Hepatocyte (in vitro differentiated cells): ENCODE measurements at places on chromosomes 4 and X. TPM values are rescaled to one million over a fixed set of nuclear protein-coding genes. Genes with fewer than 3 reads are reported as not detected.

Gene GLUD2
- polyA plus RNA-seq: 3.0 and 4.4 TPM in 2 replicates

Gene AASDH
- polyA plus RNA-seq: 8.4 and 9.3 TPM in 2 replicates

- no peak for DNase-seq
These were observed 82.1 kb upstream of the BANK1 start for GRCh38 chr4:101708293-101709039.

DNA sequence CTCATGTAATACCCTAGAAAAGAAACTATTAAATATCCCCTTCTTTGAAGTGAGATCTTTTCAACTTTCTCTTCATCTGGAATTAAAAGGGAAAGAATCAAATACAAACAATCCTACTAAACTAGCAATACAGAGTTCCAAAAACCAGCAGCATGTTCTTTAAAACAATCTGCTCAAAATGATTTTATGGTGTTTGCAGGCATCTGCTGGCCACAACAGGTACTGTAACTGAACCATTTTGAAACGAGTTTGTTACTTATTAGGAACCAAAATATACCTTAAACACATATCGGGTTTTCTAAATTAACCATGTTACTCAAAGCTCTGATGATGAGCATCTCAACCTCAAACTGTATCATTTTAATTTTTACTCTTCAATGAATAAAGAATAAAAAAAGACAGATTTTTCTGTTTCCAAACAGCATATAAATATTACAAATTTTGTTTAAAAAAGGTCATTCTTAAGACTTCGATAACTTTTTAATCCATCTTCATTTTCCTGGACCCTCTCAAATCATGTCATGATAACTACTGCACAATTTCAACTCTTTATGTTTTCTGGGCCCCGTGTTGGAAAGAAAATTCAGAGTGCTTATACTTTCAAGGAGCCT is 56.5 kb downstream of the ARAP2 start:
- DNase-seq: peak; percentile 26

GRCh38 chrX:104098151-104098808 is 14.0 kb upstream of the ZCCHC18 start:
- DNase-seq: peak; percentile 72

DNA sequence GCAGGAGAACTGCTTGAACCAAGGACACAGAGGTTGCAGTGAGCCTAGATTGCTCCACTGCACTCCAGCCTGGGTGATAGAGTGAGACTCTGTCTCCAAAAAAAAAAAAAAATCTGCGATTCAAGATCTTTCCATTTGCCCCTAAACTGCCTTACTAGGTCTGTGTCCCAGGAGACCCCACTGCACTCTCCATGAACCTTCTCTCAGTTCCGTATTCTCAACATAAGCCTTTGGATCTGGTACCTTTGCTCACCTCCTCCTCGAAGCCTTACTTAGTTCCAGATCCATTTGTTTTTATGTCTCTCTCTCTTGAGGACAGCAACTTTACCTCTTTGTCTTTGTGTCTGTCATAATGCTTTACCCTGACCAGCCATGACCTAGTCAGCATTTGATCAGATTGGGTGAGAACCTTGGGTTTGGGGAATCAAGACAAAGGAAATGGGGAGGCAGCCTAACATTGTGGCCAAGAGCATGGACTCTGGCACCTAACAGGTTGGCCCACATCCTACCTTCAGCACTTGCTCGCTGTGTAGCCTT is 33.7 kb downstream of the BST1 start:
- DNase-seq: no peak

GRCh38 chr4:143294710-143295275 is 41.9 kb upstream of the GAB1 start:
- no peak for DNase-seq

DNA sequence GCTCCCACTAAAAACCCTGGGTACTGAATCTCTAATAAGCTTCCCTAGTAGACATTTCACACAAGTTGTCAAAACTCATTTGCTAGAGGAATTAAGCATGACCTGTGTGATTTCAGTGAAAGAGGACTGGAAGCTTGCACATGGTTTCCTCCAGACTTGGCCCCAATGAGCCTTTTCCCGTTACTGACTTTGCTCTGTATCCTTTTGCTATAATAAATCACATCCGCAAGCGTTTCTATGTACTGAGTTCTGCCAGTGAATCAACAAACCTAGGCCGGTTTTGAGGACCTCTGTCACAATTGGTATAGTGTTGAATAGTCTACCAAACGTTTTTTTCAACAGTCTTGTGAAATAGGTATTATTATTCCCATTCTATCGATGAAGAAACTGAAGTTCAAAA is 8.2 kb downstream of the ATP11C start:
- DNase-seq: no peak

GRCh38 chr4:138555584-138555983 is 313.4 kb upstream of the SLC7A11 start:
- DNase-seq: peak; percentile 13

GRCh38 chrX:110436523-110436922 is 77.9 kb downstream of the RTL9 start:
- no peak for DNase-seq

- DNase-seq: no peak
These were observed 24.4 kb upstream of the CITED1 start for GRCh38 chrX:72330131-72330530.
